Fibroblast of skin of right quadriceps (primary cell): ENCODE measurements at places on chromosomes 6 and 20.
A peak's percentile ranks its signal among the peaks of the same experiment; 100 is the strongest.

DNA sequence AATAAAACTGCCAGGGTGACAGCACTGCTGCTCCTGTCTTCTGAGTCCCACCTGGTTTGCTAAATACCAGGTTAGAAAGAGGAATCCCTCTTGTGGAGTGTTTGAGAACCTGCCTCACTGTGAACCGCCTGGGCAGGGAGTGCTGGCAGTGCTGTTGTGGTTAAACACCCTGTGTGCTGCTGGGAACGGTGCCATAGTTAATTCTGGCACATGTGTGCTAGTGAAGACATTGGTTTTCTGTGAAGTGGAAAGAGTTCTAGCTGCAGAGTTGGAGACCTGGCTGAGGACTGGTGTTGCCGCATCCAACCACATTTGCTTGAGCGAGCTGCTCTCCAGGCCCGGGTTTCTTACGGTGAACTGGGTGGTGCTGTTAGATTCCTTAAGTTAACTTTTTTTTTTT is 72.7 kb downstream of the IGF2R start:
- DNase-seq: peak; percentile 75

DNA sequence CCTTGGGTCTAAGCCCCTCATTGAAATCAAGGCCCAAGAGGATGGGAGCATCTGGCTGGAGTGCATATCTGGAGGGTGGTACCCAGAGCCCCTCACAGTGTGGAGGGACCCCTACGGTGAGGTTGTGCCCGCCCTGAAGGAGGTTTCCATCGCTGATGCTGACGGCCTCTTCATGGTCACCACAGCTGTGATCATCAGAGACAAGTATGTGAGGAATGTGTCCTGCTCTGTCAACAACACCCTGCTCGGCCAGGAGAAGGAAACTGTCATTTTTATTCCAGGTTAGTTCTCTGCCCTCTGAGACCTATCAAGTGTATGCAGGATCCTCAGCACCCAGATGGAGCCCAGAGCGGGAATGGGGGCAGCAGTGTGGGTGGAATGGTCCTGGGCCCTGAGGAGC is 5.1 kb downstream of the BTN2A2 start:
- no peak for DNase-seq

GRCh38 chr6:165668951-165669350 is 5.9 kb upstream of the PDE10A start:
- DNase-seq: no peak

GRCh38 chr6:162226803-162227202 is 500.8 kb downstream of the PRKN start:
- no peak for DNase-seq

DNA sequence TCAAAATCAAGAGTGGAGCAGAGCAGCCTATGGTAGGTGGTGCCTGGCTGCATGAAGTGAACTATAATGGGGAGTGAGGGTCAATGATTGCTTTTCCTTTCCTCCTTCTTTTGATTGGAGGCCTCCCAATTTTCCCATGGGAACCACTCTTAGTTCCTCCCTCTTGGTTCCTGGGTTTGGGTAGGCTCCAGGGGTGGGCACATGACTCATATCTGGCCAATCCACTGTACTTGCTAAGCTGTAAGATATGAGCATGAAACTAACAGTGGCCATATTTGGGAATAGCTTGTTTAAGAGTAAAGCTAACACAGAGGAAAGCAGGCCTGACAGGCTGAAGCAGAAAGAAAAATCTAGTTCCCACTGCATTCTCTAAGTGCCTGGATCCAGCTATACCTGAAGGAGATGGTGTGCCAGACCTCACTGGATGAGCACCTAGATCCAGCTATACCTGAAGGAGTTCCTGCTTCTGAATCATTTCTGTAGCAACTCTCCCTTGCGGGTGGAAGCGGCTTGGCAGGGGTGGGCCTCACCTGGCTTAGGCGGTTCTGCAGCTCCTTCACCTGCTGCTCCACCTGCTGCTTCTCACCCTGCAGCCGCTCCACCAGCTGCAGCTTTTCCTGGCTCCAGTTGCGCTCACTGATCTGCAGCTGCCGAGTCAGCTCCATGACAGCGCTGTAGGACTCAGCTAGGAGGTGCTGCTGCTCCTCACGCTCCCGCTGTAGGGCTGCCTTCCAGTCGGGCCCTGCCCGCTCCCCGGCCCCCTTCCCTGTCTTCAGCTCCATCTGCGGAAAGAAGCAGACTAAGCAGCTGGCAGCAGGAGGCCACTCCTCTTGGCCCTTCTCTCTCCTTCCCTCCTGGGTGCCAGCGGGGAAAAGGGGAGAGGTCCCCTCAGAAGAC is 29.0 kb upstream of the DSN1 start:
- peak; percentile 74 for DNase-seq

DNA sequence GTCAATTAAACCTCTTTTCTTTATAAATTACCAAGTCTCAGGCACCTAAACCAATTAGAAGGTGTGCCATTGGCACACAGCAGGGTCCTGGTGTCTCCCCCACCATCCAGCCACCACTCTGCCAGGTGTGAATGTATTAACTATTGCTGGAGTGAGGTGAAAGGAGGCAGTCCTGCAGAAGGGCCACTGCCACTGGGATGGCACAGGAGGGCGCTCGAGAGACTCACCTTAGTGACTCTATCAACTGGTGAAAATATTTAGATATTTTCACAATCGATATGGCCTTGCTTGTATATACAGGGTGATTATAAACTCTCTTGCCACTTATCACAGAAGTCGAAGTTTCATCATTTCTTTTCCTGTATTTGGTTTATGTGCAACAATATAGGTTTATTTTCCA is 145.6 kb upstream of the ESR1 start:
- DNase-seq: no peak

- DNase-seq: no peak
Measured at GRCh38 chr6:146312608-146313007, 231.0 kb upstream of the RAB32 start.

GRCh38 chr6:90989763-90990162 is 402.9 kb upstream of the MAP3K7 start:
- DNase-seq: no peak

- no peak for DNase-seq
Measured at GRCh38 chr20:57749869-57750268, 40.1 kb upstream of the PMEPA1 start.

DNA sequence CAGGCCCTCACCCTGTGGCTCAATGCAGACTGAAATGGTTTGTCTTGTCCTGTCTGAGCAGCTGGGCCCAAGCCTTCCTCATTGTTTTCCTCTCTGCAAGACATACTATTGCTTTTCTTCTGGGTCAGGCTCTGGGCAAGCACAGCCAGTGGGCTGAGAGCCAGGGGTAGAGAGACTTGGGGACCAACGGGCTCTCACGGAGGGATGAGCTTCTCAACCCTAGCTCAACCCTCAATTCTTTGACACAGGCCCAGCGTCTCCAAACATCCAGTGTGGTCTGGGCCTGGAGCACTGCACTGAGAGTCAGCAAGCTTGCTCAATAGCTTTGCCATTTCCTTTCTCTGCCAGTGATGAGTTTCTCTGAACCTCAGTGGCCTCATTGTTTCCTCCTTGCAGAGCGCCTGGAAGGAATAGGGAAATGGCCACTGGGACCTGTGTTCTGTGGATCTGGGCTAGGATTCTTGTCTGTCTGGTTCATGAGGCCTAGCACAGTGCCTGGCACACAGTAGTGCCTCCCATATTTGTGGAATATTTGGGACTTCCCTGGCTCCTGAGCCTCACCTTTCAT is 9.3 kb downstream of the ANGPT4 start:
- DNase-seq: no peak

DNA sequence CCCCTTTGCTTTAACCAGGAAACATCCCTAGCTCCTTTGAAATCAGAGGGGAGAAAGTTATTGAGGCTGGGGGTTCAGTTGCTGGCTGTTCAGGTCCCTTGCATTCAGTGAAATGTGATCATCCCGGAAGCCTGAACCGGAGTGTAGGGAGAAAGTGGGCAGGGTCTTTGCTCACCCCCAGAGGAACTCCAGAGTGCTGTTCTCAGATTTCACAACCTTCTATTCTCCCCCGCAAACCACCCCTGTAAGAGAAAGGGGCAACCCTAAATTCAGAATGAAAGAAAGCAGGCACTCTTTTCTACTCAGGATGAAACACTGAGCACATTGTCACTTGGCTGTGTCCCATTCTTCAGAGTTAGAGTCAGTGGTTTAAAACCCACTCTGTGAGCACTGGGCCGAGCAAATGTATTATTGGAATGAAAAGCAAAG is 139.8 kb downstream of the KHDC1L start:
- DNase-seq: peak; percentile 35

- no peak for DNase-seq
Measured at GRCh38 chr6:168815229-168815628, 374.2 kb downstream of the SMOC2 start.

DNA sequence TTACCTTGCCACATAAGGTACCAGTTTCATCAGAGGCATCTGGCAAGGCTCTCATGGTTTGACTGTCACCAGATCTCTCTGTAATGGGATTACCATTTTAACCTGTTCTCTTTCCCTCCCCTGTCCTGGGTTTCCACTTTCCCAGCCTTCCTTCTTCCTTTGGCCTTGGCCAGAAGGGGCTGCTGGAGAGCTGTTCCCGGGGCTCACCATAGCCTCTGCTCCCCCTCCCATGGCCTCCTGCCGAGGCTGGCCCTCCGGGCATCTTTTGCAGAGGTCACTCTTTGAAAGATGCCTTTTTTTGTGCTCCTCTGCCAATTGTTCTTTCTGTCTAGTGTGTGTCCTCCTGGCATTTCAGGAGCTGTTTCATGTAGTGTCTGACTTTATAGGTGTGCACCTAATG is 100.7 kb upstream of the SCP2D1 start:
- no peak for DNase-seq

DNA sequence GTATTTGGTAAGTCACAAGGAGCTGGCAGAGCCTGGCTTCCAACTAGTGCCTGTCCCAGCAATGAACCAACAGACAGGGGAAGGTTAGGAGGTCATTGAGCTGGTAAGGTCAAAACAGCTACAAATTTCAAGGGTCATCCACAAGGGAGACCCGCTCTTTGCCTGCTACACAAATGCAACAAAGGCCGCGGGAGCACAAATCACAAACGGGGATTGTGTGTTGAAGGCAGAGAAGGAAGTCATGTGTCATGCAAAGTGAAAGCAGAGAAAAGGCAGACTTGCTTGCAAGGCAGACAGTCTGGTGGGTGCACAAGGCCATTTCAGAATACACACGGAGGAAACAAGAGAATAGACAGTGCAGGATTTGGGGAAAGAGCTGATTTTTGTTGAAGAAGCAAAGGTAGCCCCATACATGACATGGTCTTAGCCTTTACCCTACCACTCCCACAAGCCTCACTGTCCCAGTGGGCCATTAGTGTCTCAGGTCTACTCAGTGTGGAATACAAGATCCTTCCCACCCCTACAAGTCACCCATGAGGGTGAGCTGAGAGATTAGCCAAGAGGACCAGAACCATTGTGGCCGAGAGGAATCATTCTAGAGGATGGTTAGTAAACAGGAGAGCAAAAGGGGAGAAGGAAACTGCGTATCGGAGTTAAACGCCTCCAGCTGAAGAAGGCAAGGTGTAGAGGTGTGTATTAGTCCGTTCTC is 18.1 kb upstream of the SAMHD1 start:
- DNase-seq: no peak

- no peak for DNase-seq
Measured at GRCh38 chr6:137389150-137389704, 105.0 kb downstream of the OLIG3 start.

- no peak for DNase-seq
Measured at GRCh38 chr20:20690676-20691476, 21.6 kb downstream of the RALGAPA2 start.

DNA sequence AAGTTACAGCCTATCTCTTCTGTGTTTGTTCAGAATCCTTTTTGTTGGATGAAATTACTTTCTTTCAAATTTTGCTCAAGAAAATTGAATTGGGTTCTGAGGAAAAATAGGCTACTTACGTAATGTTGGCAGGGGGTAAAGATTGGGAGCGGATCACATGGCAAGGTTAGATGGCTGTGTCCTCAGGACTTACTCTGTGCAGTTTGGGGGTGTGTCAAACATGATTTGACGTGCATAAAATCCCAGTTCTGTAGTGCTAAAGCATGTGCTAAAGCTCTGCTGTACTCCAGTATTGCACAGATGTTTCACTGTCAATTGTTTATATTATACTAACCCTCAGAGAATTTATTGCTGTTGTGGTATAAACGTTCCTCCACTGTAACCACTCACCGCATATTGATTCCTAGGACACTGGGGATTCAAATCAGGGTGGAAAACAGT is 2.6 kb downstream of the NT5E start:
- DNase-seq: peak; percentile 88

DNA sequence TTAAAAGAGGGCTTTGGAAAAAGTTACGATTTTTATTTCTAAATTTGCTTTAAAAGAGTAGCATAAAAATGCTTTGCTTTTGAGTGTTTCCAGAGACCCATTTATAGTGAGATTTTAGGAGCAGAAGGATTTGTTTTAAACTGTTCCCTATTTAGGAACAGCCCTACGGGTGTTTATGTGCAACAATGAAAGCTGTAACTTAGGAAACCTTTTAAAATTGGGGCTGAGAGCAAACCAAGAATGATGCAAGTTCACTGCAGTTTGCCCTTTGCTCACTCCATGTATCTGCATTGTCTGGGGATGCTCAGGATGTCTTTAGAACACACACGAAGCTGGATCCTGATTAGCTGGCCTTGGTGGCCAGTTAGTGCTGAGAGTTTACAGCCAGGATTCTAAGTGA is 40.9 kb downstream of the GHRH start:
- peak; percentile 13 for DNase-seq

DNA sequence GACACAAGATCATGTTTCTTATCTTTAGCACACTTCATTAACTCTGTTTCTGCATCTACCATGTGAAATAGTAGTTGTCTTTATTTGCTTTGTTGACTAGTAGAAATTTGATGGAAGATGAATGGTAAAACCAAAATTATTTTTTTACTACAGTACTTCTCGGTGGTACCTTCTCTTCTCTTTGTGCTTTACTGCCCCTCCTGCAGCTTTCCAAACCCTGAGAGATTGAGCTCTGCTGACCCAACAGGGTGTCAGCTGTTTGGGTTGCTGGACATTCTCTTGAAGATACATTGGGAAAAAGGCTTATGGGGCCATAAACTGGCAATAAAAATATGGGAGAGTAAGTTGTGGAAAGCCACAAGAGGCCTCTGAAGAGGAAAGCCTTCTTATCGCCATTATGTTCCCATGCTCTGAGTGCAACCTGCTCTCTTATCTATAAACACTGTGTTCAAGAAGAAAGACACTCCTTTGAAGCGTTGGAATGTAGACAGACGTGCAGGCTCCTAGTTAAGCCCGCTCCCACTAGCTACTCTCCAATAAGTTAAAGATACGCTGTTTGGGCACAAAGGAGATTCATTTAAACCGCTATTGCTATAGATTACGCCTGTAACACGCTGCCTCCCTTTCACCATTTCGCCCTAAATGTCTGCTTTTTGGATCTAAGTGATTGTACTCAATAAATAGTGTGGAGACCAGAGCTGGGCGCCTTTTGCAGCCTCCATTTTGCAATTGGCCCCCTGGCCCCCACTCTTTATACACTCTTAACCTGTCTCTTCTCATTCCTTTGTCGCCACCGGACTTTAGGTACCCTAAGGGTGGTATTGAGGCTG is 60.1 kb upstream of the PRSS16 start:
- DNase-seq: no peak

- peak; percentile 32 for DNase-seq
Measured at GRCh38 chr20:7392542-7393206, 547.6 kb downstream of the HAO1 start.

- DNase-seq: no peak
Measured at GRCh38 chr6:166620478-166621113, 6.5 kb downstream of the RPS6KA2 start.

GRCh38 chr20:13183005-13183404 is 38.1 kb upstream of the ISM1 start:
- DNase-seq: no peak

- peak; percentile 37 for DNase-seq
Measured at GRCh38 chr20:32635764-32636163, 38.0 kb downstream of the C20orf203 start.

GRCh38 chr20:47887477-47888080 is 102.3 kb upstream of the SULF2 start:
- no peak for DNase-seq
